Midbrain (tissue), 1 donor: ENCODE measurements at places on chromosomes 16 and 17.

DNA sequence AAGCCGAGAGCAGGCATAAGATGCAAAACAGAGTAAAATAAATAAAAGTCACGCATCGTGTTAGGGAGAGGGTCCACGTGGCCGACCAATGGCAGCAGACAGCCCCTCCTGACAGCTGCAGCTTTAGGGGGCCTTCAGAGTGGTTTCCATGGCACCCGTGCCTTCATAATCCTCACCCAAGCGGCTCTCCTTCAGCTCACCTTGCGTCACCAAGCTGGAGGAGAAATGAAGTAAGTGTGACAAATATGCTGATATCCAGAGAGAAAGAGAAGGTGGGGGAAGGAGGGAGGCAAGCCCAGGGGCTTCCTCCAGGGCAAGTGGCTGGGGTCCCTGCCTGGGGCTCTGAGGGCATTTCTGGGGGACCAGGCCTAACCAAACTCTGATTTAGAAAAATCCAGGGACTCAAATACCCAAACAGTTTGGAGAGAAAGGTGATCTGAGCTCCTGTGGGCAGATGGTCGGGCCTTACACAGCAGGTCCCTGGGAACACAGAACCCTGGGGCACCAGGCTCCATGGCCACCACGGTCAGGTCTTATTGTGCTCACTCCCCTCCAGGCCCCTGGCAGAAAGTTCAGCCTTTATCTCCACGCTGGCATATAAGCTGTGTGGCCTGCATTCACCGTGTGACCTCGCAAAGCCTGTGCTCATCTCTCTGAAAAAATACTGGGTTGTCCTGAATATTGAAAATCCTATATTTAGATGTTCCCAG lies 80.7 kb upstream of the TNRC6C start:
- DNase-seq, result no peak

- DNase-seq, result no peak
Measured at GRCh38 chr17:7261379-7262191, 693 bp downstream of the CLDN7 start.

DNA sequence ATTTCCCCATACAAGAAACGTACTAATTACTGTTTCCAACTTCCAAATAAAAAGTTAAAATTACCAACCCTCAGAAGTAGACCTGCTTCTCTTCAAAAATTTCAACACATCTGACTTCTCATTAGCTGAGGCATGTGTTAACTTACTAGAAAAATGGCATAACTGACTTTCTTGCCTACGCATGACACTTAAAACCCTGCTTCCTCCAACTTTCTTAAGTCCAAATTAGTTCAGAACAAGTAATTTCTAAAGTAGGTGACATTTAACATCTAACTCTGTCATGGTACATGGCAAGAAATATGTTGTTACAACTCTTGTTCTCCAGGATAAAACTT lies 6.7 kb downstream of the USP7 start:
- no peak for DNase-seq

GRCh38 chr16:50548909-50549560 lies 839 bp downstream of the NKD1 start:
- DNase-seq, result no peak

DNA sequence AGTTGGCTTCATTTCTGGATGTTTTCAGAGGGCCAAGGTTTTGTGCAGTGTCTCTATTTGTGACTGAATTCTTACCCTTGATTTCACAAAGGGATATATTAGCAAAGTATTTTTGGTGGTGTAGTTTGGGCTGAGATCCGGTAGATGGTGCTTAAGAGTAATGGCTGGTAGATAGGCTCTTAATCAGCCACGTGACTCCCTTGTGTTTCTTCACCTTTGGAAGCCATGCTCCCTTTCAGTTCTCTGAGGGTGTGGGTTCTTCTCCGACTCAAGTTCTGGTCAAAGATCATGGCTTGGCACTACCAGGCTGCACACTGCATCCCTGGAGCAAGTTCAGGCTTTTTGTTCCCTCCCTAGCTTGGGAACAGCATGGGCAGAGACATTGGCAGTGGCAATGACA lies 887.3 kb downstream of the CDH8 start:
- no peak for DNase-seq

DNA sequence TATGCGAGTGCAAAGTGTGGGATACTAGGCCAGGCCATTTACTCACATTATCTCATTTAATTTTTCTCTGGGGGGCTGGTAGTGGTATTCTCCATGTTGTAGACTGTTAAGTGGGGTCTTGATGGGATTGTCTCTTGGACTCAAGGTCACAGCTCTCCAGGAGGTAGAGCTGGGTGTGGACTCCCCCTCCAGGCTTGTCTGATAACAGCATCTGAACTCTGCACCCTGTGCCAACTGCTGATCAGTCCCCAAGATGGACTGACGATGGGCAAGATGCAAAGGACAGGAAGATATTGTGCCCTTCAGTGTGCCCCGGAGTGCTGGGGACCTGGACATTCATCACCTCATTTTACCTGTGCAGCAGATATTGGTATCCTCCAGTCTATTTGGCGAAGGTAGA lies 147.8 kb downstream of the MSI2 start:
- no peak for DNase-seq

DNA sequence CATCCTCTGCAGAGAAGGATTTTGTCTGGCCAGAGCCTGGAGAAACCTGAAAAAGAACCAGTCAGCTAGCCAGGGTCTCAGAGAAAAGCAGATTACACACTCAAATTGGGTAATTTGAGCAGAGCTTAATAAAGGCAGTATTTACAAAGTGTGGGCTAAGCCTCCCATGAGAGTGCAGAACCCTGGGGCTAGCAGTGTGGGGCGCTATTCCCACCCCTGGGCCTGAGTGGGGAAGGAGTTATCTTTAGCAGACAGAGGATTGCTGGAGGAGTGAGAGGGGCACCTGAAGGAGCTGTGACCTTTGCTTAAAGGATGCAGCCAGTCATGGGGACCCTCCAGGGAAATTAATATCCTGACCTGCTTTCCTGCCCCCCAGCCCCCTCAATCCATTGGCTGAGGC lies 46.2 kb downstream of the SNX20 start:
- no peak for DNase-seq

- DNase-seq, result no peak
Measured at GRCh38 chr17:28112606-28113005, 70.1 kb downstream of the NLK start.

GRCh38 chr17:57210224-57210553 lies 46.1 kb upstream of the MSI2 start:
- DNase-seq, result no peak

- DNase-seq, result no peak
Measured at GRCh38 chr17:58318065-58318481, 10.5 kb downstream of the TSPOAP1 start.

DNA sequence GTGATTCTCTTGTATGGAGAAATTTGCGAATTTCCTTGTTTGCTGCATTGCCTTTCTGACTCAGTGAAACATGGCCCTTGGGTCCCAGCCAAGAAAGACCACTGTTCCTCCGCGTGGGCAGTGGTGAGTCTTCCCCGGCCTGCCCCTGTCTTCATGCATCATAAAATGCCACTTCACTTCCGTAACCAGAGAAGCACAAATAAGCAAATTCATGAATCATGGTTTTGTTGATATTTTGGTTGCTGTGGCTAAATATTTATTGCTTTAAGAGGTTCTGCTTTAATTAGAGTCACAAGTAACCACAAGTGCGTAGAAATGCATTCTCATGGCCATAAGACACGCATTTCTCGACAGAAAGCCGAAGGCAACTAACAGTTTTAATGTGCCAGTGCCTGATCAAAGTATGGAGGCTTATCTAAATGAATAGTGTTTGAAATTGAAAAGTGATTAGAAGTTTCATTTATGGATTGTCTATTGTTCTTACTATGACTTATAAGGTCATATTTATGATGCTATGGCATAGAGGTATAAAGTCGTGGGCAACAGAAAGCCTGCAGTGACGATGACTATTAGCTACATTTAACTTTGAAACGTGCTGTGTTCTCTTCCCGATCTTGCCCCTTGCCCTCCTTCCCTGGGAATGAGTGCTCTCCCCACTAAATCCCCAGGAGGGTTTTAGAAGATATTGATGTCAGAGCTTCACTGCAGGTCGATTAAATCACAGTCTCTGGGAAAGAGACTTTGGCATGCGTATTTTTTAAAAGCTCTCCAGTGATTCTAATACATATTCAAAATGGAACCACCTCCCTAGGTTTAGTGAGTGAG lies 76.0 kb downstream of the WIPI1 start:
- no peak for DNase-seq

- DNase-seq, result no peak
Measured at GRCh38 chr16:50276801-50277555, 10.6 kb downstream of the ADCY7 start.
